ENCODE measurements at places on chromosomes 1 and 21.

DNA sequence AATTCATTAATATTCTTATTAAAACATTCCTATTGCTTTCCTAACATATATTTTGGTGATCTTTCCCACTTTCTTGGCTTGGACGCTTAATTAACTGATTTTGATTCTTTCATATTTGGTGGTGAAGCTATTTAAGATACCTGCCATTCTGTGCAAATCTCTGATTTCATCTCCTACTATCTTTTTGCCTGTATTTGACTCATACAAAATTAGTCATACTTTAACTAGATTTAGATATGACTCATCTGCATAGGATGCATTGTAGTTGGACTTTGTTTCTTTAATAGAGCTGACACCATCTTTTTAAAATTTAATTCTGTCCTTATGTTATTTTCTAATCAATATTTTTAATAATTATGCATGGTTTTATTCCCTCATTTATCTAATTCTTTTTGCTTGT, 93.8 kb upstream of the PLPPR4 start:
- no peak for DNase-seq

DNA sequence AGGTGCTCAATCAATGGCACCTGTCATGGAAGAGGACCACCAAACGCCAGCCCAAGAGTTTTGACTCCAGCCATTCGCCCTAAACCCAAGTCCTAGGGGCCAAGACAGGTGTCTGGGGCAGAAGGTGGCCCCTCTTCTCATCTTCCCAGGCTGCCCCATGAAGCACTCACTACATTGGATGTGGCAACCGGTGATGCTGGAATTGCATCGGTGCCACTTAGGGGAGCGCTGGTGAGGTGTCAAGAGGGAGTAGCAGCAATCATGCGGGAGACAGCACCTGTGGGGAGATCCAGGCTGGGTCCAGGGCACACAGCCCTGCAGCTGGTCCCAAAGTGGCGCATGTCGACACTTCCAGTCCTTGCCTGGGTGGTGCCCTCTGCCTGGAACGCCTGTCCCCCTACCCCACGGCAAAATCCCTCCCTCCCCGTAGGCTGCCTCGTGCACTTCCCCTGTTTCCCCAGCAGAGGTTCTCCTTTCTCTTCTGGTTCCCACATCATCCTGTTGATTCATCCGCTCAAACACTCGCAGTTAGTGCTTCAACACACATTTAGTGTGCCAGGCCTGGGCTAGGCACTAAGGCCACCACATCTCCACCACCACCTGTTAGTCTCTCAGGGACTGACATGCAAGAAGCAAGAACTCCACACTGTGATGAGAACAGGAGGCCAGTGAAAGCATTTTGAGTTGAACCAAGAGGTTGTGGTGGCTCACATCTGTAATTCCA, 18.5 kb downstream of the PLA2G2D start:
- peak; percentile 15 for DNase-seq

- no peak for DNase-seq
These were observed 6.5 kb upstream of the TNFSF4 start for GRCh38 chr1:173213665-173214064.

- DNase-seq = no peak
These were observed 283.2 kb upstream of the LYPLAL1 start for GRCh38 chr1:218890451-218890850.

- DNase-seq = peak; percentile 57
These were observed 70.6 kb downstream of the GADD45A start for GRCh38 chr1:67755619-67756018.

GRCh38 chr1:101330427-101331130, 93.8 kb downstream of the S1PR1 start:
- no peak for DNase-seq

DNA sequence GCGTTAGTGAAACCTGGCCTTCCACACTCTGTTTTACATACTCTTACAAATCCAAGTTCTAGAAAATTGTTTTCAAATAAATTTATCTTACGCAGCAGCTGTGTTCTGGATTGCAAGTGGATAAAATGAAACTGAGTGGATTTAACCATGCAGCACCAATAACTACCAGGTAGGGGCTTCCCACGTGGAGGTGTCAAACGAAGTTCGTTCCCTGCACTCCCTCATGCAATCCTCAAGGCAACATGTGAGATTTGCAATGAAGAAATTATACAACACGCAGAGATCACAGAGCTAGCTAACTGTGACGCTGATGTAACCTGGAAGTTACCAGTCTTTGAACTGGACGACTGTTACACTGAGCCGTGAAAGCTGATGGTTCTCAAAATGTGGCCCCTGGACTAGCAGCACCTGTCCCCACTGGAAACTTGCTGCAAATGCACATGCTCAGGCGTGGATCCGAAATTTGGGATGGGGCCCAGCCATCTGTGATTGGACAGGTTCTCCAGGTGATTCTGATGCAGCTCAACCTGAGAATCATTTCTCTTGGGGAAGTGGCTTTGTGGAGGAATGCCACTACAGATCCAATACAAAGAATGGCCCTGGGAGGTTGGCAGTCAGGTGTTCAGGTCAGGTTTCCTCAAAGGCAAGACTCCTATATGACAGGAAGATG, 36.3 kb downstream of the RSPH1 start:
- no peak for DNase-seq

DNA sequence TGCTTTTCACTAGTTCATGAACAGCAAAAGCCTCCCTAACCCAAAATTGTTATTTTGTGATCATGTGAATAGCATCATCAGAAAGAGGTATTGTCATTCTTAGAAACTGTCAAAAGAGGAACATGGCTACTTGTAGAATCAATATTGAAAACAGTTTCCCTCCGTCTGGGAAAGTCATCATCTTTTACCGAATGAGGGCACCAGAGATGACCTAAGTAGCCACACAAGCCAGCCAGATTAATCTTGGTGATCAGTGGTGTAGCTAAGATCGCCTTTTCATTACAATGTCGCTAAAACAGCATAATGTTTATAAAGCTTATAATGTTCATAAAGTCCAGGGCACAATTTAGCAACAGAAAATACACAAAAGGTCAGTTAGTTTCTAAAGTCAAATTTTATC, 136.1 kb downstream of the SIPA1L2 start:
- DNase-seq = no peak

- peak; percentile 62 for DNase-seq
These were observed 28.2 kb downstream of the UBE2U start for GRCh38 chr1:64231654-64232053.

- DNase-seq = no peak
These were observed 20.4 kb downstream of the PRMT6 start for GRCh38 chr1:107076841-107077240.

DNA sequence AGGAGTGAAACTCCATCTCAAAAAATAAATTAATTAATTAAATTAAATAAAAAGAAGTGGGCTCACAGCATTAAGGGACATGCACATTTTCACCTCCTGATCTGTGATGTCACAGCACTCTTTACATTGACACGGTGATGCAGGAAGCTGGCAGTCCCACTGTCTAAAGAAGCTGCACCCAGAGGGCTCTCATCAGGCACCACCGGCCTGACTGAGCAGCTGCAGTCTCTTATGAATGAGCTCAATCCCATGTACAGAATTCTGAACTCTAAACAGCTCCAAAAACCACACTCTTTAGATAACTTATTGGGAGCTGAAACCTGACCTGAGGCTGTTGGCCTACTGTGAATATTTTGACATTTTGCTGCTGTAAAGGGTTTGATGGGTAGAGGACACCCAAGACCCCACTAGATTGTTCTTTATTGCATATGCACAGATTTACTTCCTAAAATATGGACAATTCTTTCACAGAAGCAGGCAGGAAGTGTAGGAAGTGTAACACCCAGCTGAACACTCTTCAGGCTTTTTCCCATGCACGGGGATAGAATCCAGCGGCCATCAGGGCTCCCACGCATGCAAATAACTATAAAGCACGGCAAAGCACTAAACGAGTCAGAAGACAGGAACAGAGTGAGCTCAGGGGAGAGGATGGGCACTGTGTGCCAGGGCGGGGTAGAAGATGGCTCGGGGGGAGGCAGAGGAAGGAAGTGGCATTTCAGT, 46.2 kb downstream of the L1TD1 start:
- DNase-seq = no peak
